Stimulated activated naive CD8-positive, alpha-beta T cell treated with anti-CD3 and anti-CD28 coated beads, Interleukin-15, Interleukin-2, amounts not matched to agents 100 U/mL and 50 U/mL, for 24 hours (primary cell): ENCODE measurements at places on chromosomes 2 and 18.

GRCh38 chr2:1656326-1656960 is 87.9 kb downstream of the PXDN start:
- no peak for DNase-seq

- DNase-seq = no peak
Observed at GRCh38 chr2:140604096-140604495, 1526.7 kb downstream of the LRP1B start.

GRCh38 chr2:61763605-61764034 is 90.2 kb downstream of the FAM161A start:
- DNase-seq = peak; percentile 62

- DNase-seq = no peak
Observed at GRCh38 chr2:79977792-79978191, 326.8 kb downstream of the LRRTM1 start.

- DNase-seq = no peak
Observed at GRCh38 chr2:144730711-144731110, 210.8 kb upstream of the ZEB2 start.

DNA sequence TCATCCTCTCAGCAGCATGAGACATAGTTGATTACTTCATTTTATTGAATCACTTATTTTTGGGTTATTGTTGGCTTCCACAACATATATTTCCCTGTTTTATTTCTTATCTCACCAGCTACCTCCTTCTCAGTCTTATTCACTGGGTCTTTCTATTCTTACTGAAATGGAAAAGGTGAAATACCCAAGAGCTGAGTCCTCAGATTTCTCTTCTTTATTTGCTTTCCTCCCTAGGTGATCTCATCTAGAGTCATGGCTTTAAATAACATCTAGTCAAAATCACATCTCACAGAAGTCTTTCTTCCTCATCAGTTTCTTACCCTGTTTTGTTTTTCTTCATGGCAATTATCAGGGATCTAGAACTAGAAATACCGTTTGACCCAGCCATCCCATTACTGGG is 105.0 kb upstream of the RBBP8 start:
- no peak for DNase-seq

DNA sequence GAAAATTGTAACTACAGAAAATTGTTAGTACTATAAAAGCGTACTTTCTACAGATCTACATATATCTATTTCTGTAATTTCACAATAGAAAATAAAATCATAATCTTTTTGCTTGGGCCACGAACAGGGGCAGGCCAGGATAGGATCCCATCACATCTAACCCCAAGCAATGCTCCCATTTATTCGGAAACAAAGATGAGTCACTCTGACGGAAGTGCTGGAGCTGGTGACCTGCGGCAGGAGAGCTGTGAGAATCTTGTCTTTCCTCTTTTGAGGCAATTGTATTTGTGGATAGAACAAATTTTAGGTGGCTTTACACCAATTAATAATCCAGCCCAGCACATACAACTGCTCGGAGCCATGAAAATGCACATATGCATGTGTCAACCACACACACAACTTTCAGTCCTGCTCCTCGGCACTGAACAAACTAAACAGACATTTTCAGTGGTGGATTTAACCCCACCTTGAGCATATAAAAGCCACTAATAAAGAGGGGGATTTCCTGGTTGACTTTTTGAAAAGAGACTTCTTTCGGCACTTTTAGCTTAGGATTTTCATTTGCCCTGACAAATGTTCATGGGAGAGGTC is 22.3 kb upstream of the INSIG2 start:
- no peak for DNase-seq

DNA sequence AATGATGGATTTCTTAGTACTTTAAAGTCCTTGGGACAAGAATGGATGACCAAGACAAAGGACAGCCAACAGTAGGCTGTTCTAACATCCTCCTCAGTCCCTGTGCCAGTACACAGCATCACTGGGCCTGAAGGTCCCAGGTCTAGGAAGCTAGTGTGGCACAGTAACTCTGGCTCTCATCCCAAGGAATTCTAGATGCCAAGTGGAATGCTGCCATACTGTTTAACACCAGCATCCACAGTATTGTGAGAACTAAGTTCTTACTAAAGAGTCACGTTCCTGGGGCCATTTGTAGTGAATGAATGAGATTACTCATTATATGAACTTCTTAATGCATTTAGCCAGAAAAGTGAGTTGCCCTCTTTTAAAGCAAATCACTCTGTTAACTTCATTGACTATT is 68.2 kb upstream of the LYPD1 start:
- no peak for DNase-seq

DNA sequence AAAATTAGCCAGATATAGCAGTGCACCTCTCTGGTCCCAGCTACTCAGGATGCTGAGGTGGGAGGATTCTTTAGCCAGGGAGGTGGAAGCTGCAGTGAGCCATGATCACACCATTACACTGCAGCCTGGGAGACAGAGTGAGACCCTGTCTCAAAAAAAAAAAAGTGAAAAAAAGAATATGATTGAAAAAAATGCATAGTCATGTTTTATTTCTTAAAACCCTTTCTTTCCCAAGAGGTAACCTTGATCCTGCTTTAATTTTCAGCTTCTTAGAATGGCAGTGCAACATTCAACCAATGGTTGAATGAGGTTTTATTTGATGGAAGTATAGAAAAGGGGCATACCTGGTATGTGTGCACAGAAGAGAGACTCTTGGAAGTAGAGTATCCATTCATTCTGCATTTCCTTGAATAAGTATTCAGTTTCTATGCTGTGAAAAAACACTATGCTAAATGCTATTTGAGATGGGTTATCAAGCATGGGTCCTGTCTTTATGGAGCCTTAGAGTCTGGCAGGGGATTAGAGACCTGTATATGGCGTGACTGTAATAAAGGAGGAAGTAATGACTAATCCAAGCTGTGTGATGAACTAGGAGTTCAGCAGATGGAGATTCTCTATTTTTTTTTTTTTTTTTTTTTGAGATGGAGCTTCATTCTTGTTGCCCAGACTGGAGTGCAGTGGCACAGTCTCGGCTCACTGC is 146.3 kb downstream of the WDSUB1 start:
- no peak for DNase-seq

DNA sequence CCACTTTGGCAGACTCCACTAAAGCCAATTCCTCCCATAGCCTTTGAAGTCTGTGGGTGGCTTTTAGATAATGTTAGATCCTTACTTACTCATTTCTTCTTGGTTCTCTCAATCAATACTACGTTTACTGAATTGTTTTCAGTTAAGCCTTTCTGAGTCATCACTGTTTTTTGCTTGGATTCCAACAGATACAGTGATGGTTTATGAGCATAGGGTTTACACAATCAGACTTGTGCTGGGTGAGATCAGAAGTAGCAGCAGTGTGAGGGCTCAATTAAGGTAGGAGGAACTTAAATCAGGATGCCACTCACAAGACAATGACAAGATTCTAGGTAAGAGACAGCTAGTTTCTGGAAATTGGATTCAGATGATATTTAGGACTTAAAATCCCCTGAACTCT is 297.7 kb upstream of the DOK6 start:
- DNase-seq = no peak

- no peak for DNase-seq
Observed at GRCh38 chr18:79600141-79600540, 79.5 kb upstream of the CTDP1 start.

DNA sequence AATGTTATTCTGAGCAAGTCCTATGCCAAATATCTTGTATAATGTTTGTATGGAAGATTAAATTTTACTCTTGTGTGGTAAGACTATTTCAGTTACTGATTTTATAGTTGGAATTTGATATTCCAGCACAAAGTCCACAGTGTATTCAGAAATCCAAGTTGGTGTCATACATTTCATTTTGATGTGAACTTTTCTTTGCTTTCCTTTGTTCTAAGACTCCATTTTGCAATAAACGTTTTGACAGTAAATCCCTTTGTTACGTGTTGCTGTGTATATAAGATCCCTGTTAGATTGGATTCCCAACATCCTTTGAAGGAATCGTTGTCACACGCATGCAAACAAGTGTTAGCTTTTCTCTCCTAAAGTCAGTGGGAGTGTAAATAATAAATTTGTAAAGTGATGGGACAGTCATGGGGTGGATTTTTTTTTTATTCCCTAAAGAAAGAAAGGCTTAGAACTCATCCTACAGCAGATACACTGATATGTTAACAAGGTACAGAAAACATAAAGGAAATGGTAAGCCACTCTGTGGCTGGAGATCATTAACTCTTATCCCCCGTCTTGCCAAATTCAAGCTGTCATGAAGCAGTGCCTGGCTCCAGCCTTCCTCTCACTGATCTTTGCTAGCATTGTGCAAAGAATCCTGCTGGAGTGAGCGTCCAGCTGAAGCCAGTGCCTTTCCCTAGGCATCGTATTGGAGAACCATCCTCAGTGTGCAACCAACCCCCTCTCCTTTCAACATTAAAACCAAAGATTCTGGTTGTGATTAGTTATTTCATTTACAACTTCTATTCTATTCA is 127.6 kb upstream of the CDCA7 start:
- DNase-seq = no peak
